ENCODE measurements at places on chromosomes 2 and 18.

GRCh38 chr2:179546656-179547055 lies 282.0 kb upstream of the SESTD1 start:
- DNase-seq = no peak

DNA sequence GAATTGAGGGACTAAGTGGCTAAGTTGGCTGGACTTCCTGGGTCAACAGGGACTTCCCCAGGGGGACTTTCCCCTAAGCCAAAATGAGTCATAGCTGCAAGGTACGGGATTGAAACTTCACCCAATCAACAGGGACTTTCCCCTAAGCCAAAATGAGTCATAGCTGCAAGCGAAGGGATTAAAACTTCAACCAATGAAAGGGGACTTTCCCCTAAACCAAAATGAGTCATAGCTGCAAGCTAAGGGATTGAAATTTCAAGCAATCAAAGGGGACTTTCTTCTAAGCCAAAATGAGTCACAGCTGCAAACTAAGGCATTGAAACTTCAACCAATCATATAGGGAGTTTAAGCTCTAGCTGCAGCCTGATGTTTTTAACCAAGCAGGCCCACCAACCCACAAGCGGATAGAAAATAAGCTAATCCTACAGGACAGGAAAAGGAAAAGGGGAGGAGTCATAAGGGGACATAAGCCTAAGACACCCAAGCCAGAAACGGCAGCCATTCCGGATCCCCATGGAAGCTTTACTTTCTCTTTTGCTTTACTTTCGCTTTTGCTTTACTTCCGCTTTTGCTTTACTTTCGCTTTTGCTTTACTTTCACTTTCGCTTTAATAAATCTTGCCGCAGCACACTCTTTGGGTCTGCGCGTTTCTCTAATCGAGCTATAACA lies 1375.4 kb upstream of the CELF4 start:
- DNase-seq = peak; percentile 98

DNA sequence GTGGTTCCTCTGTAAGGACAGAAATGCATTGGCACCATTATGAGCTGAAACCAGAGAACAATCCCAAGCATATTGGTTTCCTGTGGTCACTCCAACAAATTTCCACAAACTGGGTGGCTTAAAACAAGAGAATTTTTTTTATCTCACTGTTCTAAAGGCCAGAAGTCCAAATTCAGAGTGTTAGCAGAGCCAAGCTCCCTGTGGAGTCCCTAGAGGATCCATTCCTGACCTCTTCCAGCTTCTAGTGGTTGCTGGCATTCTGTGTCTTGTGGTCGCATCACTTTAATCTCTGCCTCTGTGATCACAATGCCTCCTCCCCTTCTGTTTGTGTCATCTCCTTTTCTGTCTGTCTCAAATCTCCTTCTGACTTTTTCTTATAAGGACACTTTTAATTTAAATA lies 380.3 kb downstream of the NYAP2 start:
- no peak for DNase-seq

- no peak for DNase-seq
Observed at GRCh38 chr2:222707102-222707688, 35.7 kb downstream of the MOGAT1 start.

DNA sequence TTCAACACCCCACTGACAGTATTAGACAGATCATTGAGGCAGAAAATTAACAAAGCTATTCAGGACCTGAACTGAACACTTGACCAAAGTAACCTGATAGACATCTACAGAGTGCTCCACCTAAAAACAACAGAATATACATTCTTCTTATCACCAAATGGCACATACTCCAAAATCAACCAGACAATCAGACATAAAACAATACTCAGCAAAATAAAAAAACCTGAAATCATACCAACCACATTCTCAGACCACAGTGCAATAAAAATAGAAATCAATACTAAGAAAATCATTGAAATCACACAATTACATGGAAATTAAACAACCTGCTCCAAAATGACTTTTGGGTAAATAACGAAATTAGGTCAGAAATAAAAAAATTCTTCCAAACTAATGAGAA lies 15.8 kb downstream of the PFN4 start:
- no peak for DNase-seq

- DNase-seq = no peak
Observed at GRCh38 chr2:135546436-135546835, 15.2 kb downstream of the R3HDM1 start.

- no peak for DNase-seq
Observed at GRCh38 chr2:184734338-184734737, 136.0 kb downstream of the ZNF804A start.

- DNase-seq = no peak
Observed at GRCh38 chr2:8885449-8886201, 48.2 kb upstream of the KIDINS220 start.

DNA sequence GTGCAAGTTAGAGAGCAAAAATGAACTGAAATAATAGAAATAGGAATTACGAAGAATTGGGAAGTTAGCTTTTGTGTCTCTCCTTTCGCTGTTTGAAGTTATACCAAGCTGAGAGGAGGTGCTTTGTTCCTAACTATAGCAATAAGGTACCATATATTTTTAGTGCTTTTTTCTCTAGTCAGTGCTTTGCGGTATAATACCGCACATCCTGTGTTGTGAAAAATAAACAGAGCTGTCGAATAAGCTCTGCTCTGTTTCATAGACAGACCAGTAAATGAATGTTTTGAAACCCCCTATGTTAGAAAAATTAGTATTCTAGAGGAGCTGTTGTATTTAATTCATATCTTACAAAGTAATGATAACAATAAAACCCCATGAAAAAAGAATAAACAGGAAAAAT lies 130.8 kb downstream of the MAP4K4 start:
- DNase-seq = no peak

DNA sequence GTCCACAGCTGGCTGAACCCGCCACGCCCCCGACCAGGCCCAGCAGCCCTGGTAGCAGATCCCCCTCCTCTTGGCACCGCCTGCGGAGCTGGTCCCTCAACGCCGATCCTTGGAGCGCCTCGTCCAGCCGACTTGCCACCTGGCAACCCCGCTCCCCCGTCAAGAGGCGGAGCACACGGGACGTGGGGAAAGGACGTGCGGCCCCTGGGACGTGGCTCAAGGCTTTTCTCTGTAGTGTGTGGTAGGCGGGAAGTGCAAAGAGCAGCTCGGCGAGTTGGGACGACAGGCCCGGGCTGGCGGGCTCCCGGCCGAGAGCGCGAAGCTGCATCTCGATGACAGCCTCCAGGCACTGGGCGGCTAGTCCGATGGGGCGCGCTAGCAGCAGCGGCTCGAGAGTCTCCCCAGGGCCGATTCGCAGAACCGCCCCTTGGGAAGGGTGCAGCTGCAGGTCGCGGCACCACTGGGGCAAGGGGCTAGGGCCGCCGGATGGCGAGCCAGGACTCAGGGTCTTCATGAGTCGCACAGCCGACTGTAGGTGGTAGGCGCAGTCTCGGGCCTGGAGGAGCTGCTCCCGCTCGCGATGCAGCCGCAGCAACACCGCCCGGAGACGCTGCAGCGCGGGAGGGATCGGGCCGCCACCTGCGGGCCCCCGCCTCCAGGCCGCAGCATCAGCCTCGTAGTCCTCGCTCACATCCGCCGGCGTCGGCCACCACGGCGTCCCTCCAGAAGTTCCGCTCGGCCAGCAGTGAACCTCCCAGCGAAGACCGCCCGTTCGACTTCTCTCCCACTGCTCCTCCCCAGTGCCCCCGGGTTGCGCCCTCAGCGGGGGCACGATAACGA lies 617 bp downstream of the CCDC142 start:
- DNase-seq = peak; percentile 68

DNA sequence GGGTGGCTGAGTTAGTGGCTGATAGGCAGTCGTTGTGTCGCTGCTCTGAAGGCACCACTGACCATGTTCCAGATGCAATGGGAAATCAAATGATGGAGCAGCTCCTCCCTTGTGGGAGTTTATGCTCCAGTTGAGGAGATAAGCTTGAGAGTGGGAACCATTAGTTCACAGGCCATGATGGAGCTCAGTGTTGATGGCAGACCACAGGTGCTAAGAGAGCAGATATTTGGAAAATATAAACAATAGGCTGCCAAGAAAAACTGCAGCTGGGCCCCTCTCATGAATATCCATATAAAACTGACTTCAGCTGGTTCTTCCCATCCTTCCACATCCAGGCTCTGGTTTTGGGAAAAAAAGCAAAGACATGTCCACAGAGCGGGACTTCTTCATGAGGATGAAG lies 63.1 kb downstream of the EPAS1 start:
- no peak for DNase-seq

DNA sequence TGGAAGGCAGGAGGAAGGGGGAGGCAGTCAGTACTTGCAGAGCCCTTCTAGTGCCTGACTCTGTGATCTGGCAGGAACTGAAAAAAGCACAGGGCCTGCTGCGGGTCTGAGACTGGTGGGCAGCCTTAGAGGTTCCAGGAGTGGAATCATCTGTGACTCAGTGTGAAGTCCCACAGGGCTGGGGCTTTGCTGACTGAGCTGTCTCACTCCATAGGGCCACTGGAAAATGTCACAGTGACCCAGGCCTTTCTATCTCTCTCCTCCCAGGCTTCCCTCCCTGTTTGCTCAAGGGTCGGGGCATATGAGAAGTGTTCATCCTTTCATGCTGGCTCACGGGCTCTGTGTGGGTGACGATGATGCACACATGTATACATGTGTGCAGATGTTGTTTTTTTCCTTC lies 47.1 kb upstream of the ZFP36L2 start:
- DNase-seq = peak; percentile 96

GRCh38 chr2:74191596-74192380 lies 6.6 kb upstream of the MTHFD2 start:
- no peak for DNase-seq

DNA sequence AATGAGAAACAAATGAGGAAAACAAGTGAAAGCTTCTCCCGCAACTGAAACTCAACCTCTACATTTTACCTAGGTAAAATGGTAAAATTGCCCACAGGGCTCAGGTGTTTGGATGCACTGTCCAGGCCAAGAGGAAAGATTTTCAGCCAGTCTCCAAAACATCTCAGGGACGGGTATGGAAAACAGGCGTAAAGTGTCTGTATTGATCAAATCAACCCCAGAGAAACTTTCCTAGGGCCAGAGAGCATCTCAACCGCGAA lies 361 bp upstream of the HAT1 start:
- no peak for DNase-seq

DNA sequence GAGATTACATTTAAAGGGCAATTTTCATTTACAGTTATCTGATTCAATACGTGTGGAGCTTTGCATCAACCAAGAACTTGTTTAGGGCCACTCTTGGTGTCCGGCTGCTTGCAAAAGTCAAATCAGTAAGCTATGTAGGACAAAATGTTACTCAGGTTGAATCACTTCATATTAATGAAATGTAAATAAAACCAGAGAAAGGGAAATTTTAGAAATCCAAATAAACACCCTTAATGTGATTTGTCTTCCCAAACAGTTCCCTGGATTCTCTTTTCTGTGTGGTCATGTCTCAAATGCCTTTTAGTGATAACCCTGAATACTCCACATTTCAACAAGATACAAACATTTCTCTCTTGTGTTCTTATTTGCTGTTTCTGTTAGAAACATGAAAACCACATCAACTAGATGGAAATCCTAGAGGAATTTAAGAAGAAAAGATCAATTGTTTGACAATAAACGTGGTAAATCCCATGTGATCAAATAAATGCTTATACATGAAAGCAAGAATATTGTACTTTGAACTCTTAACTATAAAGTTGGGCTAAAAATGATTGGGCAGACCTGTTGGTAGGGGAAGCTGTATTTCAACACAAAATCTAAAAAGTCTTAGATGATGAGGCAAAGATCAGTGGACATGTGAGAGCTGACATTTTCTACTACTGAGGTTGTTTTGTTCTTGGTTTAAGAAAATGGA lies 101.3 kb downstream of the CDC42EP3 start:
- no peak for DNase-seq

DNA sequence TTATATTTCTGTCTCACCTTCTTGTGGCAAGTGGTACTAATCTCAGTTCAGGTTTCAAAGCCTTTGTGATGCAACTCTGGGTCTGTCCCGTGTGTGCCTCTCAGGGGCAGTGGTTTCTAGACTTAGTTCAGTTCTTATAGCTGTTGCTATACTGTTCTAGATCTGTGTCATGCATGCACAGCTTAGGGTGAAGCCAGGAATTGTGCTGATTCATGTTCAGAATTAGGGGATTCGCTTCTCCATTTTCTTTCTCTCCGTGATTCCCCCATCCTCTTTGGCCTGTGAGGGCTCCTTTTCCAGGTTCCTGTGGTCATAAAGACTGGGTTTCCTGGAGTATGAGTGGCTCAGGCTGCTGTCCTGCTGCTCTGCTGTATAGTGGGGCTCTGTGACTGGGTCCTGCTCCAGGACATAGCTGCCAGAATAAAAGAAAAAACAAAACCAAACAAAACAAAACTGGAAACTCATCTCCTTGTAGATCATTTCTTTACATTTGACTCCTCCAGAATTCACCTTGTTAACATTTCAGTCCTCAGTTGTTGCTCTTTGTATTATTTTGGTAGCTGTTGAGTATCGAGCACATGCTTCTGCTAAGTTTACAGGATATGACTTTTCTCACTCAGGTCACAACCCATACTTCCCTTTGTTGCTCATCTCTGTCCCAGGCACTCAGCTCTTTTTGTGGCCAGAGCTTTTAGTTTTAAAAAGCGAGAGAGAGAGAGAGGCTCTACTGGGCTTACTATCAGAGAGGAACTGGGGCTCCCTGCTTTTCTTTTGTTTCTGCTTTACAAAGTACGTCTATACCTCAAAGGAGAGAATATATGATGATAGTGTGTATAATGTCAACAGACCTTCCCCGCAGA lies 34.2 kb downstream of the CERS6 start:
- peak; percentile 94 for DNase-seq

DNA sequence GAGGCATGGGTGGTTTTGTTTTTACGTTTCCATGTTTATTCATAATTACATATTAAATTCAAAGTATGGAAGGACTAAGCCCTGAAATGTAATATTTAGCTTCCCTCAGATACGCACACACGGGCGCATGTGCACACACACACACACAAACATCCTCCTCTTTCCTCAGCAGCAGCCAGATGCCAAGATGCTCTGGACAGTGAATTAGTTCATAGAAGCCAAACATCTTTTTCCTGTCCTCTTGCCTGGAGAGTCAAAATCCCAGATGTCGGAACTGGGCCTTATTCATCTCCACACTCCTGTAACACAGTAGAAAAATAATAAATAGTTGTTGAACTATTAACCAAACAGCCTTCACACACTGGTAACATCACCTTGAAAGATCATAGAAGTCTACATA lies 273.1 kb downstream of the SP3 start:
- no peak for DNase-seq

GRCh38 chr2:100817388-100817985 lies 2.5 kb upstream of the NPAS2 start:
- no peak for DNase-seq

GRCh38 chr18:57806978-57807285 lies 3.8 kb upstream of the ATP8B1 start:
- no peak for DNase-seq
